ENCODE measurements at places on chromosomes 7 and 10.

- DNase-seq, result no peak
These were observed 15.4 kb downstream of the TAS2R41 start for GRCh38 chr7:143492799-143493739.

DNA sequence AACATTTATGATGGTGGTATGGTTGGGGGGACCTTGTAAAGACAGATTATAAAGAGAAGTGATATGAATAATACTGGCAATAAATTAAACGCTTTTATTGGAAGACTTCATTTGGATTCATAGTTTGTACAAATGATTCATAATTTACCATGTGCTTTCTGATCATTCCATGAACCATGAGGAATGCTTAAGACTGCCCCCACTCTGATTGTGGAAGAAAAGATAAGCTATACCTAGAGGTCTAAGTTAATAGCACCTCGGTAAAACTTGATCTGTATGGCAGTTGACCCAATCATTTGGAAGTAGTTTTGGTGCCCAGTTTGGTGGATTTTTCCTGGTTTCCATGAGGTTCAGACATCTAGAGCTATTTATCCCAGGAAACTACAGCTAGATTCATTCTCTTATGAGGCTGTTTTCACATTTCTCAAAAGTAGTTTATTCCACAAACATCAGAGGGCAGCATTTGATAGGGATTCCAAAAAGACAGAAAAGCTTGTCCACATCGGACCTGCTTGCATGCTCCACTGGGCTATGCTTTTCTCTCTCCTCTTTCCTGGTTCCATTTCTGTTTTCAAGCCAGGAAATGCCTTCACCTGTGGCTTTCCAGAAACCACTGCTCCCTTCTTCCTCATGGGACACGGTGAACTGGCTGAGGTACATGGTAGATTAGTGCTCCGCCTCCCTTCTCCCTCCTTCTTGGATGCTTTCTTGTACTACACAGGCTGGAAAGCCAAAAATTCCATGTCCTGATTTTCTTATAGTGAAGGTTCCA lies 29.2 kb downstream of the TFAM start:
- DNase-seq, result peak; percentile 59

GRCh38 chr7:8260871-8261694 lies 884 bp downstream of the ICA1 start:
- DNase-seq, result peak; percentile 21

- DNase-seq, result no peak
These were observed 92.4 kb upstream of the KLF6 start for GRCh38 chr10:3877211-3878000.

DNA sequence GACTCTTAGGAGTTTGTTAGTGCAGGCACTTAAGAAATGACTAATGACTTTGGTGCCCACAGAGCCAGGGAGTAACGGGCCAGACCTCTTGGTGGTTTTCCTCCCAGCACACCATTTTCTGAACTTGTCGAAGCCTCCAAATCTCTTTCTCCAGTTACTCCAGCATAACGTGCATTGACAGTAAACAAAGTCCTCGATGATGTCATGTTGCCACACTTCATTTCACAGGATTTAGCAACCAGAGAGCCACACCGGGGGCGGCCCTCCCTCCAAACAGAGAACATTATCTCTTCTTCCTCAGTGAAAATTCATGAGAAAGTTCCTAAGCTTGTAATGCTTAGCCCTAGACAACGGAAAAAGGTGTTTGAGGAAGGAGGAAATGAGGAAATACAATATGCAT lies 4.0 kb upstream of the SVOPL start:
- no peak for DNase-seq
